ENCODE measurements at places on chromosomes 4 and X.
A peak's percentile ranks its signal among the peaks of the same experiment; 100 is the strongest.

GRCh38 chrX:108993909-108994308, 257.5 kb upstream of the IRS4 start:
- DNase-seq = no peak

DNA sequence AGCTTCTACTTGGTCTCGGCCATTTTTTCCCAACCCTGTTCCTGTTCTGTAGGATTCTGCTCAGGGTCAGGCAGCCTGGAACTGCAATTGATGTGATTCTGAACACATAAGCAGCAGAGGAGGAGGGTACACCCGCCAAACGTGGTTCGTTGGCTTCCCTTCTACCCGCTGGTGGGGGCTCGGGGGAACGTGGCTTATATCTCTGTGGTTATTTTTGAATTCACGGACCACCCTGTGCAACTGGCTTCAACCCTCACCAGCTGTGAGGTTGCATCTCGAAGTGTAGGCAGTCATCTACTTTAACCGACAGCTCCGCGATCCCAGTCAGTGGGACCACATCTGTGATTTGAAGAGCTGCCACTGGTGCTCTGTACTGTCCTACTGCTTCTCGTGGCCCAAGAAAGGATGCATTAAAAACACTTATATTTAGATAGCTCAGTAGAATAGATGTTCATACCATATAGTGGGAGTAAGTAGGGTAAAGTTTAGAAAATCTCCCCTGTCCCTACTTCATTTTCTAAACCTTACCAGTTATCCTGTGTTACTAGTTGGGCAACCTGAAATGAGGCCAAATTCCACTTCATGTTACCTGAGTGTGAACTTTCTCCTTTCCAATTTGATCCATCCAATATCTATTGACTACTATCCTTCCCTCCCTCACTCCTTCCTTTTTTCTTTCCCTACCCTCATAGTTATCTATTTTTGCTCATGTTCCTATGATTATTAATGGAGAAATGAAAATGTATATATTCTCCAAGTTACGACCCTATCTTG, 80.4 kb upstream of the BCOR start:
- no peak for DNase-seq

- no peak for DNase-seq
Measured at GRCh38 chrX:72461288-72461687, 111.4 kb downstream of the HDAC8 start.

GRCh38 chr4:19492606-19493005, 759.1 kb upstream of the SLIT2 start:
- DNase-seq = peak; percentile 64

DNA sequence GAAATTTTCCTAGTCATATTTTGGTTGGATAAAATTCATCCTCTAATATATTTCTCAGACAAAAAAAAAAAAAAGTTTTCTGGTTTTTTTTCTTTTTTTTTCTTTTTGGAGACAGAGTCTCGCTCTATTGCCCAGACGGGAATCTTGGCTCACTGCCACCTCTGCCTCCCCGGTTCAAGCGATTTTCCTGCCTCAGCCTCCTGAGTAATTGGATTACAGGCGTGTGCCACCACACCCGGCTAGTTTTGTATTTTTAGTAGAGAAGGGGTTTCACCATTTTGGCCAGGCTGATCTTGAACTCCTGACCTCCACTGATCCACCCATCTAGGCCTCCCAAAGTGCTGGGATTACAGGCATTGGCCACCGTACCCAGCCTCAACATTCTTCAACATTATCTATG, 432.7 kb upstream of the PABPC4L start:
- no peak for DNase-seq

DNA sequence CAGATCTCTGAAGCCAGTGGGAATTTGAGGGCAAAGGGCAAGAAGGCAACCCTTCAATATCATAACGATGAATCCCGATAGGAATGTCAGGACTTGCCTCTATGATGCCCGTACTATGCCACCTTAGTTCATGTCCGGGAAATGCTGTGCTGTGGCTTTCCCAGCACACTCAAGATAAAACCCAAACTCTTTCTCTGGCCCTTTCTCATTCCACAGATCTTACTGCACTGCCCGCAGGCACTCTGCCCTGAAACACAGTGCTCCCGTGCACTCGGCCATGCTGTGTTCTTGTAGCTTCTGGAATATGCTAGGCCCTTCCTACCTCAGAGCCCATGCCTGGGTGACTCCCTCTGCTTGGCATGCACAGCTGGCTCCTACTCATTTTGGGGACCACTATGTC, 26.3 kb downstream of the SORCS2 start:
- no peak for DNase-seq

DNA sequence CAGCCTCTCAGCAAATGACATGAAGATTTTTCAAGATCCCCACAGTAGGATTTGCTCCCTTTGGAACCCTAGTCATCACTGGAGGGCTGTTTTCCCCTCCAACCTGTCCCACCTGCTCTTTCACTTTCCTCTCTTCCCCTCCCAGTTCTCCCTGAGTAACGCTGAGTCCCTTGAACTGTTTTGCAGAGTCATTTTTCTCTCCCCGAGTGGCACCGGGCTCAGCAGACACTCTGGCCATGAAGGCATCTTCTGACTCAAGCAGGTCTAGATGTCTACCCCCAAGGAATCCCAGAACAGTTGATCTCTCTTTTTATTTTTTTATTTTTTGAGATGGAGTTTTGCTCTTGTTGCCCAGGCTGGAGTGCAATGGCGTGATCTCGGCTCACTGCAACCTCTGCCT, 52.2 kb downstream of the HTRA3 start:
- DNase-seq = no peak

All from HCEC 1CT (cell line).